ENCODE measurements at places on chromosomes 1 and 21. TPM values are rescaled to one million over a fixed set of nuclear protein-coding genes. Genes with fewer than 3 reads are reported as not detected.
A peak's percentile ranks its signal among the peaks of the same experiment; 100 is the strongest.

GIPC2 gene
- total RNA-seq = 0.17 TPM

NID1 gene
- 0.05 TPM for total RNA-seq

LCK gene
- total RNA-seq = 246 TPM

AMY2B gene
- 3.9 TPM for total RNA-seq

INPP5B gene
- total RNA-seq = 24.3 TPM

CDK11B gene
- 36.9 TPM for total RNA-seq

GRCh38 chr21:31347435-31348032 is 3.5 kb upstream of the TIAM1 start:
- H3K36me3 ChIP-seq = peaks cover 10% of the 10 kb centered on the region
- H3K4me3 ChIP-seq = no peak overlapping the region
- no peak overlapping the region for H3K27ac ChIP-seq
- H3K27me3 ChIP-seq = no peaks in the 10 kb centered on the region
- no peak for DNase-seq

GRCh38 chr1:53155534-53155933 is 13.1 kb upstream of the SLC1A7 start:
- no peak overlapping the region for H3K4me3 ChIP-seq
- no peaks in the 10 kb centered on the region for H3K36me3 ChIP-seq
- H3K27ac ChIP-seq = no peak overlapping the region

- no peaks in the 10 kb centered on the region for H3K4me1 ChIP-seq
- no peak for DNase-seq
- no peaks in the 10 kb centered on the region for H3K27me3 ChIP-seq
These were observed 43.7 kb upstream of the LRRC7 start for GRCh38 chr1:69524015-69524414.

DNA sequence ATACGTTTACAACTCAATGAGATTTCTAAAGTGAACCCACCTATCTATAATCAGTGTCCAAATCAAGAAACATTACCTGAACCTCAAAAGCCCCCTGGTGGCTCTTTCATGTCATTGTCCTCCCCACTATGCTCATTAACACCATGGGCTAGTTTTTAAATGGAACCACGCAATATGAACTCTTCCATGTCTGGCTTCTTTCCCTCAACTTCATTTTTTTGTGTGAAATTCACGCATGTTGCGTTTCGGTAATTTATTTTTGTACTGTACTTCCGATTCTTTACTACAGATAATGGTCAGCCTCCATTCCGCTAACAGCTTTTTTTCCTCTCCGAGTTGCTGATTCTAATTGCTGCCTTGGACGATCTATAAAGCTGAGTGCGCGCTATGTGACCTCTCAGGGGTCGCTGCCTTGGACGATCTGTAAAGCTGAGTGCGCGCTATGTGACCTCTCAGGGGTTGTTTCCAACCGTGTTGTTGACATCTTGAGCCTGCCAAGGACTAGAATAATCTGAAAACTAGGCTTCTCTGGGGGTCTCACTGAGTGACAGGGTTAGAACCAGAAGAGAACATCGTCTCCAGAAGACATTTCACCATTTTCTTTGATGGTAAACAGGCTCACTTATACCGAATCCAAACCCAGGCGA is 1.1 kb upstream of the CACYBP start:
- peak; percentile 55 for DNase-seq
- no peak overlapping the region for H3K4me3 ChIP-seq
- peaks cover 42% of the 10 kb centered on the region for H3K4me1 ChIP-seq
- H3K36me3 ChIP-seq = peaks cover 29% of the 10 kb centered on the region
- H3K27ac ChIP-seq = no peak overlapping the region

DNA sequence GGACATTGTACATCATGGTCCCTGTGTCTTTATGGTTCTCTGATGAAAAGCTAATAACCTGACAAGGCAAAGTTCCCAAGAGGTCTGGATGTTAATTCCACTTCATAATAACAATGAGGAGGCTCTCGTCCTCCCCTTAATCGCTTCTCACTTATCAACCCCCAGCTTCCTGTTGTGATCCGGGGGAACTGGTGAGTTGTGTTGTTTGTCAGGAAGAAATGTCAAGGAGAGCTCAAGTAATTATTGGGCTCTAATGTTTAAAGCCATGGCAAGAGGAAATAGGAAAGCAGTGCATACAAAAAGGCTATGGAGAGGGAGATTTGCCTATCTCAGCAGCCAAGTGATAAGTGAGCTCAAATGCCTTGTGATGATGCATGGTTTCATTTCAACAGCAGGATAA is 42.8 kb upstream of the RASAL2 start:
- H3K27ac ChIP-seq = no peak overlapping the region
- no peak for DNase-seq
- no peaks in the 10 kb centered on the region for H3K27me3 ChIP-seq
- H3K36me3 ChIP-seq = no peaks in the 10 kb centered on the region

- H3K36me3 ChIP-seq = peaks cover 15% of the 10 kb centered on the region
- H3K4me1 ChIP-seq = peaks cover 32% of the 10 kb centered on the region
- no peak overlapping the region for H3K4me3 ChIP-seq
- peak; percentile 86 for DNase-seq
- no peaks in the 10 kb centered on the region for H3K27me3 ChIP-seq
These were observed 3.1 kb downstream of the C1orf216 start for GRCh38 chr1:35715568-35716002.

DNA sequence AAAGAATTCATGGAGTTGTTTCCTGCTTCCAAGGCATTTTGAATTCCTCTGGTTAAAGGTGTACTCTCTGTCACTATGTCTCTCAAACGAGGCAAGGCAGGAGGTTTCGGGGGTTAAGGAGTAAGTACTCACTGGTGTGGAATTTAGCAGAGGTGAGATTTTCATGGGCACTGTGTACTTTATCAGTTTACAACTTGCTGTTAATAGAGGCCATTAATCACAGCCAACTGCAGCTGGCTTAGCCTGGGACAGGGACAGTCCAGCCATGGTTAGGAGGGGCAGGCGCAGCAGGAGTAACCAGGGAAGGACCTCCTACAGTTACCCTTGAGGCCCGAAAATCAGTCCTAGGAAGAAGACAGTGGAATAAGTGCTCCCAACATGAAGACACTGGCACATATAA is 18.1 kb upstream of the TMEM9 start:
- no peaks in the 10 kb centered on the region for H3K36me3 ChIP-seq
- peaks cover 3% of the 10 kb centered on the region for H3K27me3 ChIP-seq
- H3K27ac ChIP-seq = no peak overlapping the region
- H3K4me3 ChIP-seq = no peak overlapping the region
- no peak for DNase-seq

- H3K27ac ChIP-seq = peak overlapping the region; percentile 96
- peak; percentile 88 for DNase-seq
- peak overlapping the region; percentile 55 for H3K4me3 ChIP-seq
- peaks cover 18% of the 10 kb centered on the region for H3K36me3 ChIP-seq
- no peaks in the 10 kb centered on the region for H3K27me3 ChIP-seq
- peaks cover 63% of the 10 kb centered on the region for H3K4me1 ChIP-seq
These were observed 55.9 kb downstream of the CD58 start for GRCh38 chr1:116514708-116515525.

DNA sequence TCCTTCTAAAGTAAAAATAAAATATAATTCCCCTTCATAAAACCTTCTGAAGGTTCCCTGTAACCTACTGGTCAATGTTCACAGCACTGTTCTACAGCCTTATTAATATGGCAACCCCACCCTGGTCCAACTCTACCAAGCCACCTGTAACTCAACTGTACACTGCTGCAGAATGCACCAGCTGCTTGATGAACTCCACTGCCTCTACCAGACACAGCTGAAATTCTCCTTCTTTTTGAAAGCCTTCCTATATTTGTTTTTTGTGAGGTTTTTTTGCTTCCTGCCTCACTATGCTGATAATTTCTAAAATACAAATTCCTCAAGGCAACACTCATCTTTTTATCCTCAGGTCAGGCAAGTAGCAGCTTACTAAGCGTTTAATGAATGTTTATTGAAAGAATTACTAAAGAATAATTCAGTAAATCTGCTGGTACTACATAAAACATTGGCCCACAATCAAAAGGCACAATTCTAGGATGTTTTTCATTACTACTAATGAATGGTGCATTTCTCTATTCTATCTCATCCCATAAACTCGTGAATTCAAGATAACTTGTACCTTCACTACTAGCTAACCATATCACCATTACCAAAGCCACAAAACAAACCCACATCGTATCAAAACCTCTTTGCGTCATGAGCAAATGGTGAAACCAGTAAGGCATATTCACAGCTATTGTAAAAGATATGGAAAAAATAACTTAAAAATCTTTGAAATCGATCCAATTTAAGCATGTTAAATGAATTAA is 2.4 kb downstream of the SSX2IP start:
- no peak for DNase-seq
- H3K4me3 ChIP-seq = no peak overlapping the region
- H3K36me3 ChIP-seq = no peaks in the 10 kb centered on the region
- H3K4me1 ChIP-seq = peaks cover 46% of the 10 kb centered on the region
- H3K27ac ChIP-seq = no peak overlapping the region
